CD14-positive monocyte (primary cell): ENCODE measurements at places on chromosomes 3 and 15.
A peak's percentile ranks its signal among the peaks of the same experiment; 100 is the strongest.

DNA sequence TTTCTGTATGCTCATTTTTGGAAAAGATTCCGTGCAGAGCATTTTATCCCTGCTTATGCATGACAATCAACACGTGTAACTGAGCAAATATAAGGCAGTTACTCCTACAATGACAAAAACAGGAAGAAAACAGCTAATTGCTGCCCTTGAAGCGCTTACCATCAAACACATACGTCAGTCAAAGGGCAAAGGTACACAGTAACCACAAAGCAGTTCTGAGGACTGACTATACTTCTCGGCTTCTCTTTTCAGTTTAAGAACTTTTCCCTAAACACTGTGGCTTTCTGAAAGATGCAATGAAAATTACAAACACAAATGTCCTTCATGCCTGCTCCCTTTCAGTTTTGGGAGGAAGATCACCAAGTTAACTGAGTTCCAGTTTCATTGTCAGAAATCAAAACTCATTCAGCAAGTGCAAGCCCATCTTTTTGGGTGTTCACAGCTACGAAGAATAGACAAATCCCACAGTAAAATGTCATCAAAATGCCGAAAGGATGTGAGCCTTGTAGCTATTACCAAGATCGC, 602.8 kb downstream of the FOXP1 start:
- no peak for DNase-seq
- no peak overlapping the region for H3K4me3 ChIP-seq
- H3K4me1 ChIP-seq: no peaks in the 10 kb centered on the region
- H3K27ac ChIP-seq: no peak overlapping the region
- H3K27me3 ChIP-seq: no peaks in the 10 kb centered on the region

DNA sequence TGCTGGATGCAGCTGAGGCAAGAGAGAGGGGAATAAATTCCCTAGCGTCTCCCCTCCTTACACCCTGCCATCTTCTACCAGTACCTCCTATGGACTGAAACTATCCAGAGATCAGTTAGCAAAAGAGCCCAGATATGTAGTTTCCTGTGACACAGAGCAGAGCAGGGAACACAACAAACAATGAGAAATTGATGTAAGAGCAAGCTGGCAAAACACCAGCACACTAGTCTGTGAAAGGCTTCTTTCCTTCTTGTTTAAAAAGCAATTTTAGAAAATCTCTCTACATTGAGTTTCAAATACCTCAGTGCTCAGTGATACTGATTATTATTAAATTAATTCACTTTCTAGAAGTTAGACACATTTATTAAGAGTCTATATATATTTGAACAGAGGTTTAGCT, 215.6 kb upstream of the AZI2 start:
- no peak for DNase-seq
- H3K27me3 ChIP-seq: no peaks in the 10 kb centered on the region
- H3K36me3 ChIP-seq: no peaks in the 10 kb centered on the region
- no peak overlapping the region for H3K4me3 ChIP-seq
- H3K27ac ChIP-seq: no peak overlapping the region

DNA sequence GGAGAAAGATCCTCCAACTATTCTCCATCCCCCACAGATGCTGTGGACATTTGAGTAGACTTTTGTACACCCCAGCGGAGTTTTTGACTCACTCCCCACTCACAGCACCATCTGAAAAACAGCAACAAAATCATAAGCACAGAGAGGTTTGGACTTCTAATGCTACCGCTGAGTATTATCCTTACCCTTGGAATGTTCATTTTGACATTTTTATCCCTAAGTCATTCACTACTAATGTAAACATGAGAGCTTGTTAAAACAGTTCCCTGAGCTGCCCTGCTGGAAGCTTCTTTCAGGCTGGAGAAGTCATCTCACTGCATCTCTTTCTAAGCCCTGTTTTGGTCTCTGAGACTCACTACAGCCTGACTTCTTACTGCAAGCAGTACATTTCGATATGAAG, 1045.9 kb downstream of the MCTP2 start:
- H3K4me1 ChIP-seq: no peaks in the 10 kb centered on the region
- H3K27me3 ChIP-seq: no peaks in the 10 kb centered on the region
- no peak for DNase-seq
- no peaks in the 10 kb centered on the region for H3K36me3 ChIP-seq
- no peak overlapping the region for H3K4me3 ChIP-seq

- no peak for DNase-seq
- no peak overlapping the region for H3K27ac ChIP-seq
- H3K4me3 ChIP-seq: no peak overlapping the region
- no peaks in the 10 kb centered on the region for H3K4me1 ChIP-seq
Observed at GRCh38 chr3:125431912-125432790, 57.0 kb upstream of the ZNF148 start.

- no peaks in the 10 kb centered on the region for H3K27me3 ChIP-seq
- peak overlapping the region; percentile 60 for H3K4me3 ChIP-seq
- peaks cover 24% of the 10 kb centered on the region for H3K4me1 ChIP-seq
- H3K27ac ChIP-seq: peak overlapping the region; percentile 98
- DNase-seq: peak; percentile 16
Observed at GRCh38 chr3:170180079-170180907, 1.2 kb downstream of the PHC3 start.

DNA sequence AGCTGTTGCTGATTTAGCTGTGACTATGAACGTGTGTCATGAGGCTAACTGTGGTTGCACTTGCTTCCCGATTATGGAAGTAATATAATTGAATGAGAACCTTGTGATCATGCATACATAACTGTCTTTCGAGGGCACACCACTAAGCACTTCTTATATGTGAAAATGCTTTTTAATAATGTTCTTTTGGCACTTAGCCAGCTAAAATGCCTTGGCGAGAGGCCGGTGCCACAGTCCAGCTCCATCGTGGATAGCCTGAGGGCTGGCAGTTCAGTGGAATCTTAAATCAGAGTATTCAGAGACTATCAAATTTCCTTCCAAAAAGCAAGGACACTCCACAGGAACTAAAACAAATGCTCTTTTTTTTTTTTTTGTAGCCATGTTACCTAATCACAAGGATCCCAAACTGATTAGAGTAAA, 161.6 kb upstream of the FRMD4B start:
- H3K4me1 ChIP-seq: peaks cover 12% of the 10 kb centered on the region
- H3K27ac ChIP-seq: no peak overlapping the region
- no peak for DNase-seq
- H3K27me3 ChIP-seq: no peaks in the 10 kb centered on the region
- no peaks in the 10 kb centered on the region for H3K36me3 ChIP-seq
